Left renal cortex interstitium (tissue), 4 donors: ENCODE measurements at places on chromosomes 2 and 18. TPM values are rescaled to one million over a fixed set of nuclear protein-coding genes. Genes with fewer than 3 reads are reported as not detected.

The DSC2 gene
- 45.7 TPM for polyA plus RNA-seq

The SOX11 gene
- polyA plus RNA-seq, result 14.7 TPM

The HOXD1 gene
- 14.6 TPM for polyA plus RNA-seq

The KYNU gene
- 7.1 TPM for polyA plus RNA-seq

The FEZ2 gene
- 81.0 TPM for polyA plus RNA-seq

The TMEM37 gene
- 63.1 TPM for polyA plus RNA-seq

The KIF3C gene
- polyA plus RNA-seq, result 19.4 TPM

The SULT1C4 gene
- polyA plus RNA-seq, result 58.4 TPM

The PDCD1 gene
- polyA plus RNA-seq, result 0.33 TPM

The TAF4B gene
- 4.6 TPM for polyA plus RNA-seq

The TTN gene
- polyA plus RNA-seq, result 0.75 TPM

The LOXL3 gene
- 9.7 TPM for polyA plus RNA-seq

The TUBA3E gene
- polyA plus RNA-seq, result 0.26 TPM

The CELF4 gene
- polyA plus RNA-seq, result 2.7 TPM

The IRS1 gene
- 11.9 TPM for polyA plus RNA-seq

The UGT1A1 gene
- polyA plus RNA-seq, result 0.44 TPM

The PLEKHM3 gene
- polyA plus RNA-seq, result 14.1 TPM

The AKAIN1 gene
- not detected for polyA plus RNA-seq

The YPEL5 gene
- 128 TPM for polyA plus RNA-seq

The INHBB gene
- polyA plus RNA-seq, result not detected

The BMP10 gene
- not detected for polyA plus RNA-seq

The AFG3L2 gene
- 78.1 TPM for polyA plus RNA-seq

The SP5 gene
- 0.47 TPM for polyA plus RNA-seq

The TCF23 gene
- 0.70 TPM for polyA plus RNA-seq

The CRYBA2 gene
- not detected for polyA plus RNA-seq

The TMBIM1 gene
- 79.5 TPM for polyA plus RNA-seq

The AOX1 gene
- polyA plus RNA-seq, result 2.3 TPM

The SLC9A2 gene
- 6.2 TPM for polyA plus RNA-seq

The NBAS gene
- polyA plus RNA-seq, result 62.6 TPM

The MTCL1 gene
- polyA plus RNA-seq, result 16.7 TPM

The KCNG2 gene
- 0.24 TPM for polyA plus RNA-seq

The BCL11A gene
- polyA plus RNA-seq, result 15.6 TPM

The REG3A gene
- polyA plus RNA-seq, result not detected

The STRN gene
- polyA plus RNA-seq, result 19.0 TPM

The AMER3 gene
- 0.03 TPM for polyA plus RNA-seq

The SPDYA gene
- 3.6 TPM for polyA plus RNA-seq
